CD4-positive, alpha-beta memory T cell (primary cell): ENCODE measurements at places on chromosomes 5 and 9. TPM values are rescaled to one million over a fixed set of nuclear protein-coding genes. Genes with fewer than 3 reads are reported as not detected.

The WDR38 gene
- total RNA-seq: not detected

The KLF9 gene
- total RNA-seq: 18.6 TPM

The PCDHGA5 gene
- 0.44 TPM for total RNA-seq

GRCh38 chr9:128575916-128576315 lies 23.5 kb downstream of the SPTAN1 start:
- no peak for DNase-seq

DNA sequence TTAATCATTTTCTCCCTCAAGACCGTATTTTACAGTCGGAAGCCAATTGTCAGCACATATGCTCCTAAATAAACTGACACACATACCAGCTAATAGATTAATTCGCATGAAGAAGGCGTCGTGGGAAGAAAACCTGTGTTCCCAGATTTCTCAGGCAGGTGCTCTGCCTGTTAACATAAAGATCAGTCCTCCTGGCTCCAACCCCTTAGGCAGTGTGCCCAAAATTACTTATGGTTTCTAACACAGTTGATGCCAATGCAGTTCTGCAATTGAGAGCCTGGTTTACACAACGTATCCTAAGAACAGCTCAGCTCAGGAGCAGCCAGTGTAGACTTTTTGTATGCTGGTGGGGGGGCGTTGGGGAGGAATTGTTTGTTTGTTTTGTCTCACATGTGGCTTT lies 208.3 kb downstream of the ENC1 start:
- DNase-seq: no peak

GRCh38 chr5:112923148-112923917 lies 1.3 kb upstream of the REEP5 start:
- DNase-seq: peak; percentile 66

GRCh38 chr5:76691467-76692273 lies 24.3 kb upstream of the F2R start:
- no peak for DNase-seq

The SEMA6A gene
- total RNA-seq: not detected

- no peak for DNase-seq
Observed at GRCh38 chr5:139461698-139462097, 845 bp downstream of the ECSCR start.

DNA sequence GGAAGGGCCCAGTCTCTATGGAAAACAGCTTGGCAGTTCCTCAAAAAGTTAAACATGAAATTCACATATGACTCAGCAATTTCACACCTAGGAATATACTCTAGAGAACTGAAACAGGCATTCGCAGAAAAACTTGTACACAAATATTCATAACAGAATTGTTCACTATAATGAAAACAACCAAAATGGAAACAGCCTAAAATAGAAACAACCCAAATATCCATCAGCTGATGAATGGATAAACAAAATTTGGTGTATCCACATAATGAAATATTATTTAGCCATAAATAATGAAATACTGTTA lies 4.8 kb upstream of the GPR150 start:
- DNase-seq: no peak

The ECSCR gene
- 0.33 TPM for total RNA-seq

DNA sequence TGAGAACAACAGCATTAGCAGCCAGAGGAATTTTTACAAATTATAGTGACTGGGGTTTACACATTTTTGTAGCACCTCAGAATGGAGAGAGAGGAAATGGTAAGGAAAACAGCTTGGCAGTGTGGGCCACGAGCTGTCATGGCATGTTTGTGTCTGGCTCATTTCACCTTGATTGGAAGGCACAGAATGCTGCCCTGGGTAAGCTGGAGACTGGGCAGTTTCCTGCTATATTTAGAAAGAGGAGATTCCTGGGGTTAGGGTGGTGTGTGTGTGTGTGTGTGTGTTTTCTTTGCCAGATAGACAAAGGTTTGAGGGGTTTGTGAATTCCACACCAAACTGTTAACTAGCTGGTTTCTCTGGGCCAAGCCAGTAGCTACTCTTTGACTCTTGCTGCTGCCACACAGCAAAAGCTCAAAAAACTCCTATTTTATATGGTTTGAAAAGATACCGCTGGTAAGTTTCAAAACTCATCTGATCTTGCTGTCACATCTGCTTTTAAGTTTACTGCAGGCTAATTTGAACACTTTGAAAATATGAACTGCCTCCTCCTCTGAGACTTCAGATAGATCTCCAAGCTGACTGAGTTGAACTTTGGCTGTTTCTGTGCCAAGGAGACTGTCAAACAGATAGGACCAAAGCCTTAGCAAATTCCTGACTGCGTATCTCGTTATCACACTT lies 9.1 kb downstream of the ARHGAP26 start:
- no peak for DNase-seq
